ENCODE measurements at places on chromosomes 5 and 9.

DNA sequence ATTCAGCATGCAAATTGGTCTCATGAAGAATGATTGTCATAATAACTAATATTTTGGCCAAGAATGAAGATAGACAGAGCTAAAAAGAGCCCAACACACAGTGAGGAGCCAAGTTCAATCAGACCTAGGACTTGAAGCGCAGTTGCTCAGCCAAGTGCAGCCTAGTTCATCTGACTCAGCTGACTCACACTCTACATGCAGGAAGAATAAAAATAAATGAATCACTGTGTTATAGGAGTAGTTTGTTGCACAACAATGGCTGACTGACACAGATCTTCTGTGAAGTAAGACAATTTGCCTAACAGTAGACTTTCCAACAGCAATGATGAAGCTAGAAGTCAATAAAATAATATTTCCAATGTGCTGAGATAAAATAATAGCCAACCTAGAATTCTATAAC, 261.5 kb downstream of the CEMIP2 start:
- DNase-seq, result no peak

DNA sequence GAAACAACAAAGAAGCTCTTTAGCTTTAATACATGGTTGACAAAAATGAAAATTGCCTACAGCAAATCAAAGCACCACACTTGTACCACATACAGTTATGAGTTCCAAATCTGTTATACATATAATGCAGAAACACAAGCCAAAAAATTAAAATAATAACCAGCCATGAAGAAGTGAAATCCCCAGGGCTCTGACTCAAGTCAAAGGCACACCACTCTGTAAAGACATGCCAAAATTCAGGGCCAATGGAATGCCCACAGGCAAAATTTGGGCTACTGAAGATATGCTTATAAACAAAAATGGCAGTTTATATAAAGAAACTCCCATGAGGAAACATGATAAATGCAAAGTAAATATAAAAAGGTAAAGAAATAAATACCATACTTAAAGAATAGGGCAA, 29.0 kb downstream of the THBS4 start:
- no peak for DNase-seq

DNA sequence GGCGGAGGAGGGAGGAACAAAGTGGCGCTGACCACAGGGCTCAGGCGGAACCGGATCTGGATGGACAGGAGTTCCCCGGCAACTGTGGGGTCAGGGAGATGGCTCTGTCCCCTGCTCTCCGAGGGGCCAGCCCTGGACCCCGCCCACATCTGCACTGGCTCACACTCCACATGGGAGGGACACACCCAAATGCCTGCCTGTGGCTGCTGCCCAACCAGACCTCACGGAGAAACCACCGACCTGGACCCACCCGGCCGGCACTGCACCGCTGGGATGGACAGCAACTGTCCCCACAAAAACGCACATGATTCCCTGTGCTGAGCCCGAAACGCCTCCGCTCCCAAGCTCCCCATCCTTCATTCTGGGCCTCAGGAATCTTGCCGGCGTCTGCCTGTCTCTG, 4.8 kb downstream of the CCDC187 start:
- no peak for DNase-seq

- DNase-seq, result no peak
Observed at GRCh38 chr9:126548312-126548711, 65.4 kb upstream of the LMX1B start.

DNA sequence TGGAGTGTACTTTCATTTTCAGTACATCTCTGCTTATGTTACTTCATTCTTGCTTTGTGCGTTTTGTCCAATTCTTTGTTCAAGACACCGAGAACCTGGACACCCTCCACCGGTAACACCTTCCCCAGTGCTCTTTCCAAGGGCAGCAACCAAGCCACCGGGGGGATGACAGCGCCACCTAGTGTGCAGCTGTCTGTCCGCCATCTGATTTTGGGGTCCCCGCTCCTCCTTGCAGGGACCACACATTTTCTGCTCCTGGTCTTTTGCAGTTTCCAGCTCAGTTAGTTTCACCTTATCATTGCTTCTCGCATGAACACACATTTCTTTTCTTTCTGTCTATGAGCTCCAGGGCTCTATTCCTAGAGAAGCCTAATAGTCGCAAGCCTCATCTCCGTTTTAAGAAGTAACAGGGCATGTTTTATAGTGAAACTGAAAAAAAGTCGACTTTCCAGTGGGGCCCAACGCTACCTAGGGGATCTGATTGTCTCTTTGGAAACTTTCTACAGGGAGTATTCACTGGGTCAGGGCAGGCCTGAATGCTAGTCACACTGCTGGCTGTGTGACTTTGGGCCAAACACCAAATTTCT, 152.1 kb downstream of the FSTL4 start:
- no peak for DNase-seq

Measured in amygdala (tissue), 56 donors.